ENCODE measurements at places on chromosomes 12 and 14.

GRCh38 chr12:68458866-68459265 is 126.7 kb upstream of the MDM1 start:
- DNase-seq = no peak

DNA sequence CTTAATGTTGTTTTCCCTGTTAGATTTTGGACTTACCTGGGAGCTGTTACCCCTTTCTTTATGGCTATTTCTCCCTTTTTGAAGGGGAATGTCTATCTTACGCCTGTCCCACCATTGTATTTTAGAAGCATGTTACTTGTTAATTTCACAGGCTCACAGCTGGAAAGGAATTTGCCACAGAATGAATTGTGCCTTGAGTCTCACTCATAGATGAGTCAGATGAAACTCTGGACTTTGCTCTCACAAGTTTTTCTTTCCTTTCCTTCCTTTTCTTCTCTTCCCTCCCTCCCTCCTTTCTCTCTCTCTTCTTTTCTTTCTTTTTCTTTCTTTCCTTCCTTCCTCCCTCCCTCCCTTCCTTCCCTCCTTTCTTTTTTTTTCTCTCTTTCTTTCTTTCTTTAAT is 9.3 kb upstream of the ATF7IP start:
- DNase-seq = no peak

GRCh38 chr12:111753144-111753881 is 13.4 kb upstream of the ALDH2 start:
- DNase-seq = no peak

GRCh38 chr12:46342562-46343033 is 30.0 kb downstream of the SLC38A2 start:
- DNase-seq = peak; percentile 18

DNA sequence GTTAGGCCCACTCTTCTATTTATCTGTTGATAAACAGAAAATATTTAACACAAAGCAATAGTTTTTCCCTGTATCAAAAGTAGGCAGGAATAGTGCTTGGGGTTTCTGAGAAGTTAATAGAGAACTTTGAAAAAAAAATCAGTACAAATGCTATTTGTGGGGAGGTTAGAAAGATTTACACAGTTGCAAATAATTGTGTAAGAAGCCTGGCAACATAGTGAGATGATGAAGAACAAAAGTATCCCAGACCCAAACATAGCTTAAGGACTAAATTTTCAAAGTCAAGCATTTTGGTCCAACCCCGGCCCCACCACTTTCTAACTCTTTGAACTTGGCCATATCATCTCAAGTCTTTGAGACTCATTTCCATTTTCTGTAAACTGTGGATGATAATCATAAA is 687.5 kb upstream of the TMEM132C start:
- no peak for DNase-seq

- DNase-seq = no peak
These were observed 563.9 kb upstream of the LMO3 start for GRCh38 chr12:17169726-17170471.

- no peak for DNase-seq
These were observed 133.0 kb downstream of the LMNTD1 start for GRCh38 chr12:25420116-25420515.

- no peak for DNase-seq
These were observed at the start of gene ANHX for GRCh38 chr12:133235401-133236112. ANHX (minus strand) TSS chr12:133235877; CDS start chr12:133234356, 1,521 bp downstream.

All from activated CD4-positive, alpha-beta T cell treated with anti-CD3 and anti-CD28 coated beads, Interleukin-2, amount 50 U/mL, for 24 hours (primary cell).